Smooth muscle cell of the umbilical artery (primary cell): ENCODE measurements at places on chromosomes 7 and 10. TPM values are rescaled to one million over a fixed set of nuclear protein-coding genes. Genes with fewer than 3 reads are reported as not detected.

The OR2A5 gene
- not detected in 2 replicates for total RNA-seq

The THSD7A gene
- 0.14 and 0.30 TPM in 2 replicates for total RNA-seq

The TACC2 gene
- 2.4 and 7.8 TPM in 2 replicates for total RNA-seq

The CUBN gene
- total RNA-seq: 0.89 and 4.8 TPM in 2 replicates

The ANXA8L1 gene
- 2.9 and 4.5 TPM in 2 replicates for total RNA-seq

The GIMAP4 gene
- 0.23 and 0.59 TPM in 2 replicates for total RNA-seq

The ABCB4 gene
- 0.14 and 0.30 TPM in 2 replicates for total RNA-seq

The TAS2R5 gene
- 1.2 and 1.5 TPM in 2 replicates for total RNA-seq

The MRLN gene
- total RNA-seq: not detected in 2 replicates

The FAM25A gene
- total RNA-seq: not detected in 2 replicates

The VWDE gene
- 0.09 and 0.30 TPM in 2 replicates for total RNA-seq

The ANKRD30A gene
- not detected in 2 replicates for total RNA-seq

The ANXA8 gene
- 2.2 and 4.5 TPM in 2 replicates for total RNA-seq

The CFAP46 gene
- total RNA-seq: 1.2 and 2.2 TPM in 2 replicates

The NKX1-2 gene
- total RNA-seq: not detected in 2 replicates

The RFC2 gene
- 6.2 and 12.9 TPM in 2 replicates for total RNA-seq

The CDC14C gene
- not detected in 2 replicates for total RNA-seq

The OR2A1 gene
- total RNA-seq: under 0.01 TPM in 1 of 2 replicates, not detected in the other

The STK32C gene
- total RNA-seq: 8.0 and 8.5 TPM in 2 replicates

The GARIN1A gene
- 0.89 and 1.5 TPM in 2 replicates for total RNA-seq

The SERPINE1 gene
- total RNA-seq: 2,093 and 7,246 TPM in 2 replicates

The DNAH11 gene
- total RNA-seq: 1.2 and 3.0 TPM in 2 replicates

The CFAP69 gene
- total RNA-seq: 5.0 and 5.3 TPM in 2 replicates

The AQP1 gene
- total RNA-seq: 19.5 and 27.0 TPM in 2 replicates

The SPDYE1 gene
- total RNA-seq: not detected in 2 replicates

The LRMDA gene
- 0.30 and 0.92 TPM in 2 replicates for total RNA-seq

The CNNM1 gene
- total RNA-seq: under 0.01 and 0.14 TPM in 2 replicates

The ZNF804B gene
- total RNA-seq: not detected in 2 replicates

The WNT8B gene
- not detected in 2 replicates for total RNA-seq

The ZNF775 gene
- total RNA-seq: 5.6 and 5.9 TPM in 2 replicates

The DNAJB12 gene
- 23.8 and 27.5 TPM in 2 replicates for total RNA-seq

The GBX1 gene
- total RNA-seq: not detected in 2 replicates

The IL2RA gene
- not detected in 2 replicates for total RNA-seq

The HTR5A gene
- not detected in 2 replicates for total RNA-seq

The CAMK2B gene
- total RNA-seq: not detected in 2 replicates

The COMMD3 gene
- total RNA-seq: 33.1 and 62.7 TPM in 2 replicates

The LMBR1 gene
- 51.7 and 53.6 TPM in 2 replicates for total RNA-seq

The PILRA gene
- 0.89 TPM in 1 of 2 replicates, not detected in the other for total RNA-seq

The PTF1A gene
- total RNA-seq: not detected in 2 replicates

The FGFR2 gene
- 1.8 and 9.2 TPM in 2 replicates for total RNA-seq

The LAMB4 gene
- total RNA-seq: under 0.01 and 0.05 TPM in 2 replicates

The CCDC126 gene
- total RNA-seq: 7.8 and 16.3 TPM in 2 replicates

The FAS gene
- total RNA-seq: 74.8 and 97.8 TPM in 2 replicates

The HOXA9 gene
- 8.6 and 13.5 TPM in 2 replicates for total RNA-seq

The AKR1D1 gene
- total RNA-seq: not detected in 2 replicates

The SP8 gene
- not detected in 2 replicates for total RNA-seq

The TFR2 gene
- total RNA-seq: 0.83 and 0.89 TPM in 2 replicates

The RNF133 gene
- 0.30 and 0.74 TPM in 2 replicates for total RNA-seq

The TAF5 gene
- total RNA-seq: 3.9 and 4.8 TPM in 2 replicates

The LRRC4 gene
- total RNA-seq: 0.18 TPM in 1 of 2 replicates, not detected in the other

The CLEC2L gene
- total RNA-seq: not detected in 2 replicates

The TRIM50 gene
- not detected in 2 replicates for total RNA-seq

The NPSR1 gene
- total RNA-seq: not detected in 2 replicates

The PTPRN2 gene
- total RNA-seq: under 0.01 and 0.05 TPM in 2 replicates

The AGBL3 gene
- total RNA-seq: 0.89 and 0.97 TPM in 2 replicates

The SPDYE9 gene
- not detected in 2 replicates for total RNA-seq

The OR9A2 gene
- total RNA-seq: not detected in 2 replicates

The ENTPD1 gene
- total RNA-seq: 0.09 TPM in 1 of 2 replicates, not detected in the other
